Adrenal gland (tissue), 19 donors: ENCODE measurements at places on chromosomes 5 and 9. TPM values are rescaled to one million over a fixed set of nuclear protein-coding genes. Genes with fewer than 3 reads are reported as not detected.

GRCh38 chr5:119896826-119897536, 267.6 kb downstream of the FAM170A start:
- H3K4me1 ChIP-seq = no peaks in the 10 kb centered on the region
- no peak overlapping the region for H3K27ac ChIP-seq
- H3K36me3 ChIP-seq = no peaks in the 10 kb centered on the region
- H3K4me3 ChIP-seq = no peak overlapping the region

DNA sequence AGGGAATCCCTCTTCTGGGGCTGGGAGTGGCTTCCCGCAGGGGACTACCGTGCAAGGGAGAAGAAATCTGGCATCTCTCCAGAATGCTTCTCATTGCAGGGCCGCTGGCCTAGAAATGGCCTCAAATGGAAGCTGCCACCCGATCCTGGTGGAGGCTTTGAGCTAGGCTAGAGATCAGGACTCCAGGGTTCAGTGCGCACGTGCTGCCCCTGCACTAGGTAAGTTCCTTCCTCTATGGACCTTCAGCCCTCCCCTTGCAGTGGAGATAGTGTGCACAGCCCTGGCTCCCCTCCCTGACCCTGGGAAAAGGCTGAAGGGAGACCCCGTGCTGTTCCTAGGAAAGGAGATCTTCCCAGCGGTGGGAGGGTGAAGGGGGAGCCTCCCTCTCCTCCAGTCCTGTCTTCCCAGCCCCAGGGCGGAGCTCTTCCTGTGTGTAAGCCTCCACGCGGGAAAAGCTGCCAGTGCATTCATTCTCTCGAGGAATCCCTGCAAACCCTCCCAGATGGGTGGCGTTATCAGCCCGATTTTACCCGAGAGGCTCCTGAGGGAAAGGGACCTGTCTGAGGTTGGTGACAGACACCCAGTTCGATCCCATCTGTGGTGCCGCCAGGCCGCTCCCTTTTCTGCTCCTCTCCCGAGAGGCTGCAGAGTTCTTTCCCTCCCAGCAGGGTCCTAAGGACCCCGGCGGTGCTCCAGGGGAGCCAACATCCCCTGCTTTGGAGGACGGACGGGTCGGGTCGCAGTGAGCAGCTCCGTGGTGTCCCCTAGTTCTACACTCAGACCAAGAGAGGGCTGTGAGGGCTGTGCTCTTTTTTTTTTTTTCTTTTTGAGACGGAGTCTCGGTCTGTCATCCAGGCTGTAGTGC, 1.4 kb upstream of the CERCAM start:
- H3K27ac ChIP-seq = no peak overlapping the region
- H3K4me3 ChIP-seq = no peak overlapping the region
- H3K27me3 ChIP-seq = peaks cover 7% of the 10 kb centered on the region
- H3K4me1 ChIP-seq = peaks cover 13% of the 10 kb centered on the region

DNA sequence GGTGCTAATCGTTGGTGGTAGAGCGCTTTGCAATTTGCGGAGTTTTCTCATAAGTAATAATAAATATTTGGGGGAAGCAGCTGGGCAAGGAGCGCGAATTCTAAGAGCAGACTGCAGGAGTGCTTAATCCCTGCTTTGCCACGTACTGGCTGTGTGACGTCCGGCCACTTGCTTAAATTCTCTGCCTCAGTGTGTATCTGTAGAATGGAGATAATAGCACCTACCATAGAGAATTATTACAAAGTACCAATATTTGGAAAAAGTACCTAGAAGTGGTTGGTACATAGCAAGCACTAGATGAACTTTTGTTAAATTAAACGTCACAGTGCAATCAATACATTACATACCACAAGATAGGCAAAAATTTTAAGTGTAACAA, 598 bp upstream of the TMED7 start:
- H3K4me1 ChIP-seq = peaks cover 38% of the 10 kb centered on the region
- no peak for DNase-seq
- no peaks in the 10 kb centered on the region for H3K27me3 ChIP-seq

DNA sequence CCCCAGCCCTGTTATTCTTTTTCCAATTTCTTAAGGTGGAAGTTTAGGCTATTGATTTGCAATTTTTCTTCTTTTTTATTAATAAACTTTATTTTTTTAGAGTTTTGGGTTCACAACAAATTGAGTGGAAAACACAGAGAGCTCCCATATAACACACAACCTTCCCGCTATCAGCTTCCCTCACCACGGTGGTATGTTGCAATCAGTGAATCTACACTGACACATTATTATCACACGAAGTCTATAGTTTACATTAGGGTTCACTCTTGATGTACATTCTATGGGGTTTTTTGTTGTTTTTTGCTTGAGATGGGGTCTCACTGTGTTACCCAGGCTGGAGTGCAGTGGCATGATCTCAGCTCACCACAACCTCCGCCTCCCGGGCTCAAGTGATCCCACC, 4.8 kb upstream of the NFX1 start:
- H3K27me3 ChIP-seq = no peaks in the 10 kb centered on the region
- peaks cover 27% of the 10 kb centered on the region for H3K36me3 ChIP-seq
- no peak overlapping the region for H3K4me3 ChIP-seq
- DNase-seq = no peak
- no peak overlapping the region for H3K27ac ChIP-seq

GRCh38 chr5:171477101-171477500, 57.7 kb downstream of the FGF18 start:
- no peaks in the 10 kb centered on the region for H3K27me3 ChIP-seq
- no peaks in the 10 kb centered on the region for H3K4me1 ChIP-seq
- DNase-seq = no peak
- no peaks in the 10 kb centered on the region for H3K36me3 ChIP-seq
- H3K27ac ChIP-seq = no peak overlapping the region
- no peak overlapping the region for H3K4me3 ChIP-seq

GRCh38 chr9:13615660-13616490, 336.4 kb upstream of the MPDZ start:
- H3K4me3 ChIP-seq = no peak overlapping the region
- H3K27ac ChIP-seq = no peak overlapping the region
- no peaks in the 10 kb centered on the region for H3K36me3 ChIP-seq
- no peaks in the 10 kb centered on the region for H3K27me3 ChIP-seq

DNA sequence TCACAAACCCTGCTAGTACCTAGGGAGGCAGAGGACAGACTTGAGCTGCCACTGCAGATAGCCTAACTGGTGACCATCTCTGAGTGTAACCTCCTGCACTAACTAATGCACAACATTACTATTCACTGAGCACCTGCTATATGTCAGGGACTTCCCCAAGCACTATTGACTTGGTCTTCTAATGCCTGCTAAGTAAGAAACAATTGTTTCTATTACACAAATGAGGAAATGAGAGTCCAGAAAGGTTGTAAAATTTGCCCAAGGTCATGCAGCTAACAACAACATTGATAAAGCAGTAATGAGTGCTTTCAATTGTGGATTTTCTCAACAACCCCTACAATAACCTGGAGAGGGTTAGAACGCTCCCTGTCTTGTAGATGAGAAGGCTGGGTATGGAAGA, 183.7 kb downstream of the ZNF462 start:
- H3K4me1 ChIP-seq = no peaks in the 10 kb centered on the region
- H3K27me3 ChIP-seq = no peaks in the 10 kb centered on the region
- H3K36me3 ChIP-seq = no peaks in the 10 kb centered on the region
- H3K27ac ChIP-seq = no peak overlapping the region

- H3K4me3 ChIP-seq = no peak overlapping the region
- DNase-seq = no peak
- no peaks in the 10 kb centered on the region for H3K4me1 ChIP-seq
- H3K27ac ChIP-seq = no peak overlapping the region
Measured at GRCh38 chr9:98751210-98751609, 42.5 kb upstream of the GABBR2 start.

GRCh38 chr9:93826905-93827544, 128.1 kb downstream of the BARX1 start:
- no peaks in the 10 kb centered on the region for H3K4me1 ChIP-seq
- no peak overlapping the region for H3K4me3 ChIP-seq
- no peak for DNase-seq
- H3K27me3 ChIP-seq = peaks cover 13% of the 10 kb centered on the region
- no peak overlapping the region for H3K27ac ChIP-seq

DNA sequence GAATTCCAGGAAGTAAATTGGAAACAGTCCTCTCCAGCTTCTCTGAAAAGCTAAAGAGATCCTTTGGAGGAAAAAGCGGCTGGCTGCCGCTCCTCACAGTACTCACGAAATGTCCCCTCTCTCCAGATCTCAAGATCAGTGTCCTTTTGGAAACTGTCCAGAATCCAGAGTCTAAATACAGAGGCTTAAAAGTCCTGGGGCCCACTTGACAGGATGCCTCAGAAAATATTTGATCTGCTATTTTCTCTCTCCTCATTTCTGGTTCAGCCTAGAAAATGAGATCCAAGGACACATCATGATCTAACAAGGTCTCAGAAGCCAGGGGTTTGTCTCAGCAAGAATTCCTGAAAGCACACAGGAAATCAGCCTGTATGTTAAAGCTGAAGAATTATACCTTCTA, 7.2 kb downstream of the C1QTNF2 start:
- H3K36me3 ChIP-seq = no peaks in the 10 kb centered on the region
- H3K4me1 ChIP-seq = peaks cover 4% of the 10 kb centered on the region
- no peak overlapping the region for H3K4me3 ChIP-seq
- DNase-seq = no peak
- no peaks in the 10 kb centered on the region for H3K27me3 ChIP-seq
- no peak overlapping the region for H3K27ac ChIP-seq

DNA sequence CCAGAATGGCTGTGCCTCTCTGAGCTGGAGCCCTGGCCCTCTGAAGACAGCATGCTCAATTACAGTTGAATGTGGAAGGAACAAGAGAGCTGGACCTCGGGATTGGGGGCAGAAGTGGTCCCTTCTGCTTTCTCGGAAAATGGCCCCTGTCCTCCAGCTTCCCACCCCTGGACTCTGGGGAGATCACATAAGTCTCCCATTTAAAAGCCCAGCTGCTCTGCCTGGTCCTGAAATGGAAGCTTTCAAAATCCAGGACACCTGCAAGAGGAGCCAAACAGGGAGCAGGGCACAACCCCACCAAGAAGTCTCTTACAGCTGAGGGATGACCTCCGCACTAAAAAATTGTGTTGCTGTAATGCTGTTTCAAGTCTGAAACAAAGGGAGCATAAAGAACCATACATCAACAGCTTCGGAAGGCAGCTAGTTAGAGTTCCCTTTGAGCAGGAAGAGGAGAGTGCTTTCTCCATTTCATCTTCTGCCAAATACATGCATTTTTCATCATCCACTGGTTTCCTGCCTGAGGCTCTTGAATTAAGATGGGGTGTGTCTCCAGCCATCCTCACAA, 48.2 kb downstream of the TGFBI start:
- H3K4me3 ChIP-seq = no peak overlapping the region
- no peak for DNase-seq
- H3K27me3 ChIP-seq = no peaks in the 10 kb centered on the region
- no peak overlapping the region for H3K27ac ChIP-seq

DNA sequence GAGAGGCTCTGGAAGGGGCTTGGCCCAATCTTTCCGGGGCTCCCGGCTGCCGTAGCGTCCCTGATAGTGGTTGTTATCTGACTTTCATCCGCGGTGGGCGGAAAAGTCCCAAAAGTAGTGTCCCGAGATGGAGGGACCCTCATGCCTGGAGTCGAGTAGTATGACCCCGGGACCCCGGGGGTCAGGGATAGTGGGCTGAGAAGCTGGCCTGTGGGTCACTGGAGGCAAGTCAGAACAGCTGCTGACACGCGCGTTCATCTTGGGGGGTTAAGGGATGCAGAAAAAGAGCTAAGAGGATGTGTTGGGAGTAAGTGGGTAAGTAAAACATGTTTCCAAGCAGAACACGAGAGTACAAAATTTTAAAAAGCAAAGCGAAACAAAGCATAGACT, 123.4 kb downstream of the TMEM161B start:
- H3K4me1 ChIP-seq = peaks cover 14% of the 10 kb centered on the region
- H3K4me3 ChIP-seq = no peak overlapping the region
- no peaks in the 10 kb centered on the region for H3K27me3 ChIP-seq
- H3K27ac ChIP-seq = no peak overlapping the region
- DNase-seq = no peak

DNA sequence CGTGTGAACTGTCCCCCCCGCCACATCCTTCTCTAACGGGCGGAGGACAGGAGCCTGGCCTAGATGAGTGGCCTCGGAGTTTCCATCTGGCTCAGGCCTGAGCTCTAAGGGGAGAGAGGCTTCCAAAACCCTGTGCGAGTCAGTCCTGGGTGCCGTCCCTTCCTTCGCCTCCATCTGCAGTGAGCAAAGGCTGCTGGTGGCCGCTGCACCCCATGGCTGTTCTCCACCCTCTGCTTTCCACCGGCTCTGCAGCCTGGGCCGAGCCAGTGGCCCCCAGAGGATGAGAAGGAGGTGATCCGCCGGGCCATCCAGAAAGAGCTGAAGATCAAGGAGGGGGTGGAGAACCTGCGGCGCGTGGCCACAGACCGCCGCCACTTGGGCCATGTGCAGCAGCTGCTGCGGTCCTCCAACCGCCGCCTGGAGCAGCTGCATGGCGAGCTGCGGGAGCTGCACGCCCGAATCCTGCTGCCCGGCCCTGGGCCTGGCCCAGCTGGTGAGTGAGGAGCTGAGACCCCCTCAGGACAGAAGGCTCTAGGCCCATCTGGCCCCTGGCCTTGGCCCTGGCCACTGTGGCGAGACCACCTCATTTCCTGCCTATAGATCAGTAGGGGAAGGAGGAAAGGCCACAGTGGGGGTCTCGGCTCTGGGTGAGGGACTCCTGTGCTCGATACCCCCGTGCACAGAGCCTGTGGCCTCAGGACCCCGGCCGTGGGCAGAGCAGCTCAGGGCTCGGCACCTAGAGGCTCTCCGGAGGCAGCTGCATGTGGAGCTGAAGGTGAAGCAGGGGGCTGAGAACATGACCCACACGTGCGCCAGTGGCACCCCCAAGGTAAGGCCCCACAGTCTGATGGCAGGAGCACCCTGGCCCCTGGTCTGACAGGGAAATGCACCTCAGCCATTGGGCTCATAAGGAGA, 3.0 kb downstream of the PKN3 start:
- H3K27me3 ChIP-seq = no peaks in the 10 kb centered on the region
- no peak for DNase-seq
- H3K36me3 ChIP-seq = no peaks in the 10 kb centered on the region
- H3K27ac ChIP-seq = no peak overlapping the region
- no peak overlapping the region for H3K4me3 ChIP-seq

- no peaks in the 10 kb centered on the region for H3K27me3 ChIP-seq
- H3K27ac ChIP-seq = no peak overlapping the region
- H3K36me3 ChIP-seq = no peaks in the 10 kb centered on the region
- H3K4me1 ChIP-seq = no peaks in the 10 kb centered on the region
- DNase-seq = no peak
Measured at GRCh38 chr5:167381457-167381856, 910.0 kb upstream of the WWC1 start.

GRCh38 chr9:133673258-133673655, 37.1 kb downstream of the DBH start:
- no peak overlapping the region for H3K27ac ChIP-seq
- DNase-seq = no peak
- H3K36me3 ChIP-seq = no peaks in the 10 kb centered on the region
- no peak overlapping the region for H3K4me3 ChIP-seq
- no peaks in the 10 kb centered on the region for H3K27me3 ChIP-seq
- H3K4me1 ChIP-seq = no peaks in the 10 kb centered on the region

DNA sequence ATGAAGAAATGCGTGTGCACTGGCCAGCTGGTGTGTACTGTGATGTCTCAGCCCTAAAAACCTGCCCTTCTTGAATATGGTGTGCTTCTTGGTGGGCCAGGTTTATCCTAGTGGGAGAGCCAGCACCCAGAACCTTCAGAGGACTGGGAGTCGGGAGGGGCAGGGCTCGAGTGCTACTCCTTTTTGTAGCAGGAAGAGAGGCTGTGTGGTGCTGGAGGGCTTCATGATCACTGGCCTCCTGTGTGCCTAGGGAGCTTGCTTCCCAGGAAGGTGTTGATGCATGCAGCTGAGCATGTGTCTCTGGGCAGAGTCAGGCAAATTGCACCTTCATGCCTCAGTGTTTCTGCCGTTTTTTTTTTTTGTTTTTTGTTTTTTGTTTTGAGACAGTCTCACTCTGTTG, 20.0 kb downstream of the PHF2 start:
- no peaks in the 10 kb centered on the region for H3K4me1 ChIP-seq
- H3K4me3 ChIP-seq = no peak overlapping the region
- no peaks in the 10 kb centered on the region for H3K27me3 ChIP-seq
- H3K36me3 ChIP-seq = no peaks in the 10 kb centered on the region
- no peak for DNase-seq
- H3K27ac ChIP-seq = no peak overlapping the region

Gene PCDHAC1
- total RNA-seq = 0.53 TPM

Gene DAP
- total RNA-seq = 184 TPM
